ENCODE measurements at places on chromosomes 12 and 14. TPM values are rescaled to one million over a fixed set of nuclear protein-coding genes. Genes with fewer than 3 reads are reported as not detected.

DNA sequence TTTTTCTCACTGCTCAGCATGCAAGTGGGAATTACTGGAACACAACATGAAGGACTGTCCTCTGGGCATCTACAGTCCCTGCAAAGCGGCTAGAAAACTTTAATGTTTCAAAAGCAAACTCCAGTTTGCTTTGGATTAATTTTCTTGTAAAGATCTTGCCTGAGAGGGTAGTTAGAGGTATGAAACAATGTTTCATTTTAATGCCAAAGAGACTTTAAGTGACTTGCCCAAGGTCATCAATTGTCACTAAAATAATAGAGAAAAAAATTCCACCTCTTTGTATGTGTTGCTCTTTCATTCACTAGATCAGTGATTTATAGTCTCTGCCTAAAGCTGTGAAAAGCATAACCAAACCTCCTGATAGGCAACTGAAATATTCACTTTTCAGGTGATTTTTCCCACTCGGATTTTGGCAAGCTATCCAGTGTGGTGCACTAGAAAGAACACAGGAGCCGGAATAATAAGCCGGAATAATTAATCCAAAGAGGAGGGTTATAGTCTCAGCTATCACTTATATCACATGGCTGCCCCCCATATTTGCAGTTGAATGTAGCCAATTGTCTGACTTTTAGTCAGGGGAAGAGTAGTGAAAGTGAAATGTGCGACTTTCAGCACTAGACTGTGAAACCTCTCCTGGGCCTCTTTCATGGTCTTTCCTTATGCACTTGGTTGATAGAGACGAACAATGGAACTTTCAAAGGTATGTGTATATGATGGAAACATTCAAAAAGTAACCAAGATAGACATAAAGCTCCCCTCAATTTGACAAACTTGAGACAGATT is 107.7 kb downstream of the SLC6A15 start:
- no peak for DNase-seq

DNA sequence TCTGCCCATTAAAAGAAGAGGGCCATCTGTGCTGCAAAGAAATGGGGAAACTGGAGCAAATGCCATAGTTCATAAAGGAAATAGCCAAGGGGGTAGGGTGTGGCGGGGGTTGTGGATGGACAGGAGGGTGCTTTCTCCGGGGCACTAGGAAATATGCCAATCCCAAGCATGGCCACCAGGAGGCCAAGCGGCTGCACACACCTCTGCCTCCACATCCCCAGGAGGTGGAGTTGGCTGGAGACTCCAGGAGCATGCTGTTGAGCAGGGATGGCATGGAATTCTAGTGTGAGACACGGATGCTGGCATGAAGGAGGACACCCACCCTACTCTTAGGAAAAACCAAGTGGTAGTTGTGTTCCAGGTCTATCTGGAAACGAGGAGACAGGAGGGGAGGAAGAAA is 25.2 kb downstream of the NID2 start:
- DNase-seq: no peak

DNA sequence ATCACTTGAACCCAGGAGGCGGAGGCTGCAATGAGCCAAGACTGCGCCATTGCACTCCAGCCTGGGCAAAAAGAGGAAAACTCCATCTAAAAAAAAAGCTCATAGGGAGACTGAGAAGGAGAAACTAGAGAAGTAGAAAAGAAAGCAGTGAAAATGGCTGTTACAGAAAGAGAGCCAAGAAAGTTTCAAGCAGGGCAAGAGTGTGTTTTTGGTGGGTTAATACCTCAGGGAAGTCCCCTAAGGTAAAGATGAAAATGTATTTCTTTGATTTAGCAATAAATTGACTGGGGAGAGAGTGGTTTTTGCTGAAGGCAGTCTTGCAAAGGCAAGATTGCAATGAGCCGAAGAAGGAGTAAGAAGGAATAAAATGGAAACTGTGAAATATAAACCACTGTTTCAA is 10.0 kb upstream of the DUSP16 start:
- no peak for DNase-seq

GRCh38 chr12:122888232-122888752 is 7.6 kb downstream of the VPS37B start:
- no peak for DNase-seq

GRCh38 chr14:50605766-50606165 is 45.8 kb downstream of the ATL1 start:
- DNase-seq: no peak

- DNase-seq: peak; percentile 19
Observed at GRCh38 chr12:98698603-98699463, 53.7 kb downstream of the APAF1 start.

GRCh38 chr12:16583969-16584745 is 21.8 kb downstream of the LMO3 start:
- no peak for DNase-seq

GRCh38 chr14:83133981-83134645 is 1600.5 kb upstream of the SEL1L start:
- DNase-seq: no peak

GRCh38 chr12:47813511-47814196 is 6.0 kb downstream of the HDAC7 start:
- DNase-seq: no peak

- no peak for DNase-seq
Observed at GRCh38 chr12:92208613-92209121, 63.0 kb upstream of the BTG1 start.

DNA sequence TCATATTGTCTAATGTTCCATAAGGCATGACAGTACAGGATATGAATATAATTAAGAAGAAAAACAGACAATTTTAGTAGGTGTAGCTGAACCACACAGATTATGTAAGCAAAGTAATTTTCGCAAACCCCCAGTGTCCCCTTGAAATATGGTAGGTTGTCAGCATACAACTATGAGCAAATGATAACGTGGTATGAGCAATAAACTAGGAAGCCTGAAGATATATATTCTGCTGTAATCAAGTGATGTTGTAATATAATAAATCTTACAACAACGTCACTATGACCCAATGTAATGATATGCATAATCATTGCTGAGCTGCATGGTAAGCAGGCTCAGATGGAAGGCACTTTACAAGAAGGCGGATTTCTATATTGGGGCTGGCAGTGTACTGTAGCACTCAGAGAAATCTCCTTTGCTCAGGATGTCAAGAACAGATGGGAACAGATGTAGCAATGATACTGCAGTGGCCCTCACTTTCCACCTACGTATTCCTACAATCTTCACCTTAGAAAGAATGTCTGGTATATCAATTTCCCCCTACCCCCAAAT is 47.8 kb upstream of the MYF6 start:
- no peak for DNase-seq

GRCh38 chr12:71972441-71973074 is 33.9 kb downstream of the TPH2 start:
- no peak for DNase-seq

DNA sequence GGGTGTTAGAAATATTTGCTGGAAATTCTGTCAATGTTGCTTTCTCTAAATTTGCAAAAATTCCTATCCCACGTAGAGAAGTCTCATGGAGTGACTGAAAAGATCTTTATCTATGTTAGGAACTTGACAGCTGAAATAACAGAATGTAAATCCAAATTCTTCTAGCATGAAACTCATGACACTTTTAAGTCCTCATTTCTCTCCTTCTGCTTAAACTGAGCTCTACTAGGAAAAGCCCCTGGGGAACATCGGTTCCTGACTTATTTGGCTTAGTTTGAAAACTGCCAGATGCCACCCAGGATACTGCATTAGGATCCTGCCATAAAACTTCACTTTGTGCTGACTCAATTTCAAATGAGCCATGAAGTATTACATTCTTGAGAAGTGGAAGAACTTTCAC is 426.0 kb downstream of the GALC start:
- no peak for DNase-seq

DNA sequence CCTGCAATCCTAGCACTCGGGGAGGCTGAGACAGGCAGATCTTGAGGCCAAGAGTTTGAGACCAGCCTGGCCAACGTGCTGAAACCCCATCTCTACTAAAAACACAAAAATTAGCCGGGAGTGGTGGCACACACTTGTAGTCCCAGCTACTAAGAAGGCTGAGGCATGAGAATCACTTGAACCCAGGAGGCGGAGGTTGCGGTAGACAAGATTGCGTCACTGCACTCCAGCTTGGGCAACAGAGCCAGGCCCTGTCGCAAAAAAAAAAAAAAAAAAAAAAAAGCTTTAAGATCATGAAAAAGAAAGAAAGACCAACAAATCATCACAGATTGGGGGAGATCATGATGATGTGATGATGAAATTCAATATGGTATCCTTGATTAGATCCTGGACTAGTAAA is 30.6 kb downstream of the WDR89 start:
- DNase-seq: no peak

DNA sequence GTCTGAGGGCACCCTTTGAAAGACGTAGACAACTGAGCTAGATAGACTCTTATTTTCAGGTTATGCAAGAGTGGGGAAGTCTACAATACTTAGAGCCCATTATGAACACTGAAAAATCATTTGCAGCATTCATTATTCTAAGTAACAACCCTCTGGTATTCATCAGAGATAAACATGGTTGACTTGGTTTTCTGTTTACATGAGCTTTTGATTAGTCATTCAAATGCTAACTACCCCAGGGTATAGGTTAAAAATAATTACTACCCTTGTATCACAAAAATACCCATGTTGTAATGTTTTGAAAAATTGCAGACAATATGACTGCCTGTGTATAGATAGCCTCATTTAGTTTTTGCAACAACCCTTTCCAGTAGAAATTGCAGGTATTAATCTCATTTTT is 78.5 kb downstream of the PPFIBP1 start:
- DNase-seq: no peak

DNA sequence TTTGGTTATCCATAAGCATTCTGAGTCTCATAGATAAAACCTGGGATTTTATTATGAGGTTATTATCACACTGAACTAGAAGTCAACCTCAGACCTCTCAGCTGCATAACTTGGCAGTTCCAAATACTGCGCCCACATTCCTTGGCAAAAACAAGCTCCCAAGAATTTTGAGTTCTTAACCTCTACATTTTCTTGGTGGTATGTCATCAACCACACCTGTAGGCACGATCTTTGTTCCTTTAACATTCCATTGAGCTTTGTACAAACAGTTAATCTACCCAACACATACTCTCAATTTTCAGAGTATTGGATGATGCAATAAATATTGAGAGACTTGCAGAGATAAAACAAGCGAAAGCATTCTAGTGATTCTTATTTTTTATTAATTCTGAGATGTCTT is 371.8 kb upstream of the PRICKLE1 start:
- DNase-seq: no peak

GRCh38 chr12:66548338-66549049 is 130.4 kb downstream of the GRIP1 start:
- DNase-seq: no peak

DNA sequence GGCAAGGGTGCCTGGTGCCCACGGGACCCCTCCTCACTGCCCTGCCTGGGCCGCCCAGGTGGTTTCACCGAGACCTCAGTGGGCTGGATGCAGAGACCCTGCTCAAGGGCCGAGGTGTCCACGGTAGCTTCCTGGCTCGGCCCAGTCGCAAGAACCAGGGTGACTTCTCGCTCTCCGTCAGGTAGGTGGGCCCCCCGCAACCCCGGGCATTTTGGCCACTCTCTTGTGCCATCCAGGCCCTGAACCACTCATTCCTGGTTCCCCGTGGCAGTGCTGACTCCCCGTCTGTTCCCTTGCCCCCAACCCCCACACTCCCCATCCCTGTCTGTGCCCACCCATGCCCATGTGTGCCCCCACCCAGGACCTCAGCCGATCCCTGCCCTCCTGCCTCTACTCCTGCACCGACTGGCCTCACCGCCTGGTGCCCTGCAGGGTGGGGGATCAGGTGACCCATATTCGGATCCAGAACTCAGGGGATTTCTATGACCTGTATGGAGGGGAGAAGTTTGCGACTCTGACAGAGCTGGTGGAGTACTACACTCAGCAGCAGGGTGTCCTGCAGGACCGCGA is 480 bp downstream of the PTPN6 start:
- no peak for DNase-seq

DNA sequence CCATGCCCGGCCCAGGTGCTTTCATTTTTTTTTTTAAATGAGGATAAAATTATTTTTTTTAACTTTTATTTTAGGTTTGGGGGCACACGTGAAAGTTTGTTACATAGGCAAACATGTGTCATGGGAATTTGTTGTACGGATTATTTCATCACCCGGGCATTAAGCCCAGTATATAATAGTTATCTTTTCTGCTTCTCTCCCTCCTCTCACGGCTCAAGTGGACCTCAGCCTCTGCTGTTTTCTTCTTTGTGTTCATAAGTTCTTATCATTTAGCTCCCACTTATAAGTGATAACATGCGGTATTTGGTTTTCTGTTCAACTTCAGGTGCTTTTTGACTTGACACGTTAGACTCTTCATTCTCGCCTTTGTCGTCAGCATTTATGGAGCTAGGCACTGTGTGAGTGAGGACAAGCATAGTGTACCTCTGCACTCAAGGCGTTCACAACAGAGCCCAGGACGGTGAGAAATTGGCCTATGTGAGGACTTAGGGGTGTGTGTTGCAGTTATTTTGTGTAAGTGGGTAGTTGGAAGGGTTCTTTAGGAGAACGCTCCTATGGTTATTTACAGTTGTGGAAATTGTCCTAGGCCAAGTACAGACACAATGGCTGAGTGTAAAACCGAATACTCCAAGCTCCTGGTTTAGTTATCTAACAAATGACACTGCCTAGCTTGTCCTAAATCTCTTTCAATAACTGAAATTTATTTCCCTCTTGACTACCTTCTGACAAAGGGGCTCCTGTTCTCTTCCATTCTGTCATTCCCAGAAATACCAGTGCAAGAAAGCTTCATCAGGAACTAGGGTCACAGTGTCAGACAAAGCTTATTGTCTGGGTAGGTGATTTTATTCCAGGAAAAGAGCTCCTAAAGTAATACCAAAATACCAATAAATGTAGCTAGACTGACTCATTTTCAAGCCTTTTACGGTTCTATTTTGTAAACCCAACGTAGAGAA is 200.5 kb upstream of the PRICKLE1 start:
- DNase-seq: no peak

- no peak for DNase-seq
Observed at GRCh38 chr12:69405566-69405865, 46.0 kb downstream of the YEATS4 start.

DNA sequence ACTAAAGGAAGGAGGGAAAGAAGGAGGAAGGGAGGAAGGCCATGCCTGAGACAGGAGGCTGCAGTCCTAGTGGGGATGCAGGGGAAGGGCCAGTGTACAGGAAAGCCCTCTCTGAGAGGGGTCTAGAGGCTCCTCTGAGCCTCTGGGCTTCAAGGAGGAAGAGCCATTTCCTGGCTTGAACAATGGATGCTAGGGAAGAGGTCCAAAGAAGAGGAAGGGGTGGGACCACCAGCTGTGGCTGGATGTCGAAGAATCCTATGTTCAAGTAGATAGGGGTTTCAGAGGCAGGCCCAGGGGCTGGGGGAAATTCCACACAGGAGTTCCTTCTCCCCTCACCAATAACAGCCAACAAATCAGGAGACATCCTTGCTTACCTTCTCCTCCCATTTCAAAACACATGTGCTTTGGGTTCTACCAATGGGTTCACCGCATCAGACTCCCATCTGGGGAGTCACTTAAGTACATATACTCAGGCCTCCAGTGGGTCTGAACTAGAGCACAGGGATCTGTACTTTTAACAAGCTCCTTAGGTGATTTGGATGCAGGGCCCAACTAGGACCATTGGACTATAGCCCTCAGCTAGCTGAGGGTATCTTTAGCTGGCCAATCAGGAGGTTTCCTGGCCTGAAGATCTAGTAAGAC is 32.4 kb downstream of the PRPF40B start:
- DNase-seq: no peak

GRCh38 chr12:112906712-112907414 is at the start of gene OAS1:
OAS1 (plus strand) TSS chr12:112906962; CDS start chr12:112907040, 78 bp downstream.
- DNase-seq: no peak

GRCh38 chr12:48782457-48783395 is 6.2 kb downstream of the ADCY6 start:
- DNase-seq: no peak

TAS2R7 gene
- total RNA-seq: not detected

GRIP1 gene
- total RNA-seq: 0.22 TPM

NID2 gene
- total RNA-seq: 90.0 TPM

CATSPERB gene
- not detected for total RNA-seq

DPY19L2 gene
- 19.7 TPM for total RNA-seq
